ENCODE measurements at places on chromosomes 12 and 14.

- no peak for DNase-seq
These were observed 192.1 kb upstream of the GARIN6 start for GRCh38 chr12:99455350-99456035.

GRCh38 chr12:128098730-128099129 is 168.2 kb upstream of the TMEM132C start:
- no peak for DNase-seq

DNA sequence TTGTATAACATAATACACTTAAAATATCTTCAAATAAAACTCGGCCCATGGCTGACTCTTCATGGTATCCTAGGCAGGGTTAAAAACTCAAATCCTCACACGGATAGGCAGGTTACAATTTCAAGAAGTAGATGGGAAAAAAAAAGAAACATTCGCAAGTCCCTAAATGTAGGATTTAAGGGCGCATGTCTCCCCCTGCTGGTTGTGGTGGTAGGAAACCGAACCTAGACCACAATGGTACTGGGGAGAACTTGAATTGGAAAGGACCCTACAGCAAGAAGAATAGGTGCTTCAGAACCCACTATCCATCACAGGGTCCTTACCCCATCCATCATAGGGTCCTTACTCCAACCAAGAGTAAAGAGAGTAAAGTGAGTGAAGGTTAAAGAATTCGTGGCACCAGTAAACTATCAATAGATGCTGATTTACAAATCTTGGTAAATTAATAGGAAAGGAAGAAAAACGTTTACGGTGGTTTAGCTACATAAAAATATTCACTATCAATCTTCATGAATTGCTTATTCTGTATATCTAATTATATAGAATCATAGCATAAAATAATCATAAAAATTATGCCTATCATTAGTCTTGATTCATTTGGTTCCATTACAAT is 3.3 kb upstream of the CIPC start:
- peak; percentile 64 for DNase-seq

GRCh38 chr14:35573911-35574310 is 39.9 kb downstream of the INSM2 start:
- DNase-seq: no peak

DNA sequence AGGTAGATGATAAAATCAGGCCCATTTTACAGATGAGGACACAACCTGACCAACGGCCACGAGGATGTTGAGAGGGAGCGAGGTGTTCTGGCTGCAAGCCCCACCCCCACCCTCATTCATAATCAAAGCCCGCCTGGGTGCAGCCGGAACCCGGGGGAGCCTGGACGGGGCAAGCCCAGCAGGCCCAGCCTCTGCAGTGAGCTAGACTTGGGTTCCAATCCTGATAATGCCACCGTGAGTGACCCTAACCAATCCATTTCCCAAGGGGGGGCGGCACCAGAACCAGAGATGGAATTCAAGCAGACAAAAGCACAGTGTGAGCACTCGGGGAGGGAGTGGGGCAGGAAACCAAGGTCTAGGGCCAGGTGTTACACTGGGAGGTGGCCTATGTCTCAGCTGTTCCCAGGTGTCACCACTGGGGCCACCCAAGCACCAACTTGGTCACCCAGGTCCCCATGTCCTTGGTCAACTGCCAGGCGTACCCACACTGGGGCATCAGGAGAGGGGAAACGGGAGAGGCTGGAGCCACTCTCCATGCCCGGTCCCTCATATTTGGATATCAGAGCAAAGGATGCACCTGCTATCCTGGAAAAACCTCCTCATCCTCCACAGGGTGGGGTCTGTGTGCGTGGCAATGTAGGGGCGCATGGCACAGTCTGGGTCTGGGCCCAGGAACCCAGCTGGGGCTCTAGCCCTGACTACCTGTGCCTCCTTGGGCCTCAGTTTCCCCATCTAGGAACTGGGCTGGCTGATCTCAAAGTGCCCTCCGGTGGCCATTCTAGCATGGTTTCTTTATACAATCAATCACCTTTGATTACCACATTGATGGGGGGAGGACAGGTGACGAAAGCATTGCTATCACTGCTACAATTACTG is 58.4 kb downstream of the FAM222A start:
- no peak for DNase-seq

DNA sequence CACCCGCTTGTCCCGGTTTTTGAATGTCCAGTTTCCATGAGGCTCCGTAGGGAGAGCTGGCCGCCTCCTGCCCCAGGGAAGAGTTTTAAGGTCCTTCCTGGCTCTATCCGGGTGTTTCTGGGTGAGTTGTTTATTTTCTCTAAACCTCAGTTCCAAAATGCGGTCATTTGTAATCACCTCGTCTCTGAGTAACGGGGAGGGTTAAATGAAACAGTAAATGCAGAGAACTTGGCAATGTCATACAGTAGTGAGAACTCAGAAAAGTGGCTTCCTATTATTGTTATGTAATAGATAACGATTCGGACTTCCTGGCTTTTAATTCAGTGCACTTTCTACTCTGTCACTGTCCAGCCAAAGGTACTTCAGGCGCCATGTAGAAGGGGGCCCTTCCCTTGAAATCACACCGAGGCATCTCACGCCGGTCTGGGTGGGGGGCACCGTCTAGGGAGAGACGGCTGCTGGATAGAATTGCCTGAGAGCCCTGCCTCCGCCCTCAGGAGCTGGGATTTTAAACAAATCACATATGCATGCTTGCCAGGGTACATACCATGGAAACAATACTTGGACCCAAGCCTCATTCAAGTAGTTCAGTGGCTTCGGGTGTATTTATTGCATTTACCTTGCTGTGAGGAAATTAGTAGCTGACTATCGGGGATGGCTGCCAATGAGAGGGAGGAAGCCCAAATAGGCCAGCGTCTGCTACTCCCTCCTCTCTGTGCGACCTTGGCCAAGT is 26.4 kb downstream of the NOS1 start:
- no peak for DNase-seq

DNA sequence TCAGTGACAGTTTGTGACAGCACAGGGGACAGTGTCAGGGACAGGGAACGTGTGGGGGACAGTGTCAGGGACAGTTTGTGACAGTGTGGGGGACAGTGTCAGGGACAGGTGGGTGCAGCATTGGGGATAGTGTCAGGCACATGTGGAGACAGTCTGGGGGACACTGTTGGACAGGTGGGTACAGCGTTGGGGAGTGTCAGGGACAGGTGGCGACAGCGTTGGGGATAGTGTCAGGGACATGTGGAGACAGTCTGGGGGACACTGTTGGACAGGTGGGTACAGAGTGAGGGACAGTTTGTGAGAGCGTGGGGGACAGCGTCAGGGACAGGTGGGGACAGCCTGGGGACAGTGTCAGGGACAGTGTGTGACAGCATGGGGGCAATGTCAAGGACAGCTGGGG is 140.0 kb downstream of the TMEM121 start:
- no peak for DNase-seq

GRCh38 chr12:593396-594270 is 69.6 kb downstream of the NINJ2 start:
- no peak for DNase-seq
